ENCODE measurements at places on chromosomes 11 and 22.

DNA sequence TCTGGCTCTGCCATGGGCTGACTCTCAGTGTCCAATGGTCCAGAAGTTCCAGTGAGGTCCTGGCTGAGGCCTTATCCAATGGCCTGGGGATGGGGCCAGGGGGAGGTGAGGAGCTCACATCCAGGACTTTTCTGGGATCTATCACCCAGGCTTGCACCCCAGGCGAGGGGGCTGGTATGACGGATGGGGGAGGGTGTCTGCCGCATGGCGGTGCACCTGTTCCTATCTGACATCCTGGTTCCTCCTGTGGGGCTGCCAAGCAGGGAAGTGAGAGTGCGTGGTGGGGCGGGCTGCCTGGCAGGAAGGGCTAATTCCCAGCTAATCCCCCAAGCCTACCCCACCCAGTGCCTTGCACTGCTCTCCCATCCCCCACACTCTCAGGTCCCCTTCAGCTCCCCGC, 102.1 kb downstream of the NECTIN1 start:
- no peak for DNase-seq

DNA sequence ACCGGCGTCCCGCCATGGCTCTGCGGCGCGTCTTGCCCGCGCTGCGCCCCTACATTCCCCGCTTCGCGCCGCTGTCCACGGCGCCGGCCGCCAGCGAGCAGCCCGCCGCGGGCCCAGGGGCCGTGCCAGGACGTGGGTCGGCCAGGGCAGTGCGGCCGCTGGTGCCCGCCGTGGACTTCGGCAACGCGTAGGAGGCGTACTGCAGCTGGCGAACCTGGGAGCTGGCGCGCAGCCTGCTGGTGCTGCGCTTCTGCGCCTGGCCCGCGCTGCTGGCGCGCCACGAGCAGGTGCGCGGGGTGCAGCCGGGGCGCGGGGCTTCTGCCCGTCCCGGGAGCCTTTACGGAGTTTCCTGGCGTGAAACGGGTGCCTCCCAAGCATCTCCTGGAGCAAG, 20.1 kb downstream of the DGCR6L start:
- DNase-seq: no peak

- no peak for DNase-seq
Observed at GRCh38 chr11:64316672-64317324, 561 bp downstream of the TRMT112 start.

GRCh38 chr11:102220728-102221467, 96.4 kb upstream of the BIRC3 start:
- DNase-seq: no peak

GRCh38 chr11:44622721-44623258, 57.3 kb downstream of the CD82 start:
- no peak for DNase-seq

DNA sequence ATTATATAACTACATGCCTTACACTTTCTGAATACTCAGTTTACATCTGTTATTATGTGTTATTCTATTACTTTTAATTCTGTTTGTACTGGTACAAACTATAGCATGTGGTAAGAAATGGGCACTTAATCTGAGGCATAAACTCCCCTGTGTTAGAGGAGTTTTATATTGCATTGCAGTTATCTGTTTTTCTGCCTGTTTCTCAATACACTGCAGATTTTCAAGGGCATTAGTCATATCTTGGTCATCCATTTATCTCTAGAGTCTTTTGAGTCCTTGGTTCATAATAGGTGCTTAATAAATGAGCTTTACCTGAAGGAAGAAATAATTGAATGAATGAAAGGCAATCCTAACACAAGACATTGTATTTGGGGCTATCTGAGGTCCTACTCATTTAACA, 182.9 kb upstream of the CTSC start:
- DNase-seq: no peak

DNA sequence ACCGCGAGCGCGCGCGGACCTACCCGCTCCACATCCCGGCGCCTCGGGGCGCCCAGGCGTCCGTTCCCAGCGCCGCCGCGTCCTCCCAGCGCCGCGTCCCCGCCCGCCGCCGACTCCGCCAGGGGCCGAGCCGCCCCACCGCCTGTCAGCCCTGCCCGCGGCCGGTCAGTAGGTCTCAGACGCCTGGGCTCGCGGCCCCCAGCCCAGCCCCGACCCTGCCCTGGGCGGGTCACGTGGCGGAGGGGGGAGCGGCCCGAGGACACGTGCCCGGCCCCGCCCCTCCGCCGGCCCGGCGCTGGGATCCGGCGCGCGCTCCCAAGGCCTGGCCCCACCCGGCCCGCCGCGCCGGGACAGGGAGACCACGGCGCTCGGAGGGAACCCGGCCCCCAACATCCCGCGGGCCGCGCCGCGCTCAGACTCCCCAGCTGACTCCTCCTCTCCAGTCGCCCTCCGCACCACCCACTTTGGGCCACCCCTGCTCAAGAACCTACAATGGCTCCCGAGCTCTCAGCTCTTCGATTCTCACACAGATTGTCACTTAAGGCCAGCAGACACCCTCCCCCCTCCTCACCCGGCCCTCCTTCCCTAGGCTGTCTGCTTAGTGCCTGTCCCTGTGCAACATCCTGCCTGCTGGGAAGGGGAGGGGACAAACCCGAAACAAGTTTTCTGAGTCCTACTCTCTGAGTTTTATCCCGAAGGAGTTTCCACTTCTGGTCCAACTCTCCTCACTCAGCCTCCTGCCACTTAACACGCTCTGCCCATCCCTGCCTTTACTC, at the start of gene RAB3IL1:
RAB3IL1 (minus strand) TSS at position 233 of the 776 bp plus-strand sequence; CDS start at position 34, 199 bp downstream.
- peak; percentile 73 for DNase-seq

- no peak for DNase-seq
Observed at GRCh38 chr11:33976495-33977199, 74.9 kb upstream of the CAPRIN1 start.

DNA sequence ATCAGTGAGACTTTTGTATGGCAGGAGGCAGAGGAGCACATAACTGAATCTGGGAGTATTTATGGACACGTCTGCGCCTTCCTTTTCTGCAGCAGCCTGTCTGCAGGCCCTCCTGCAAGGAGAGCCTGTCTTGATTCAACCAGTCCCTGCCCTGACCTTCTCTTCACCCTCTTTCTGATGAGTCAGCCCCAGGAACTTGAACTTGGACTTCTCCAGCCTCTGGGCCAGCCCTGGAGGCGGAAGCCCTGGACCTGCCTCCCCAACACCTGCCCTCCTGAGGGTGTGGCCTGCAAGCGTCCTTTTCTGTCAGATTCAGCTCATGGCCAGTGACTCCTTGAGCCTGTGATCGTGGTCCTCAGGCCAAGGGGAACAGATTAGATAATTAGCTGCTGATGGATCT, 20.0 kb downstream of the DAGLA start:
- DNase-seq: no peak

DNA sequence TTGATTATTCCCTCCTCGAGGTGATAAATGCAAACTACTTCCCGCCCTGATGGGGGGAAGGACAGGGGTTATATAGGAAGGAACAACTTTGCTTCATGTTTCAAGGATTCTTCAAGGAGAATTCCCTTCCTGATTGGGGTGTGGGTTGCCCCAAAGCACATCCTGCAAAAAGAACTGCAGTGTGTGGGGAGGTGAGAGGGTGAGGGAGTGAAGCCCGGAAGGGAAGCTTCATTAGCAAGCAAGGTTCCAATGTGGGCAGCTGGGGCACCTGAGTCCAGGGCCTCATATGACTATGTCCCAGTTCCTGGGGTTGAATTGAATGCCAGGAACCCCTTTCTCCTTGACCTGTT, 326.0 kb downstream of the MN1 start:
- DNase-seq: no peak

DNA sequence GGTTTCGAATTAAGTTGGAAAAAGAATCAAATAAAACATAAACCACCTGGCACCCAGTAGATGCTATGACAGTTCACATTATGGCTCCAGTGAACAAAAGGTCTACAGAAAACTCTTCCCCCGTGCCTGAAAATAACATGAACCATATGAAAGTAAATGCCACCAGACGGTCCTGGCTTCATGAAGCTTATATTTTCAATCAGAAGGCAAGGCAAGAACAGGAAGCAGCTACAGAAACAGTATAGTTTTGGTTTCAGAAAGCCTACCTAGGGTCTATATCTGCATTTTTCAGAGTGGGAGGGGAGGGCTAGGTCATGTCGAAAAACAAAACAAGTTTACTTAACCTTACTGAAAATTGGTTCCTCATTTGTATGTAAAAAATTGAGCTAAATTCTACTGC, 9.8 kb downstream of the RAB30 start:
- DNase-seq: no peak

DNA sequence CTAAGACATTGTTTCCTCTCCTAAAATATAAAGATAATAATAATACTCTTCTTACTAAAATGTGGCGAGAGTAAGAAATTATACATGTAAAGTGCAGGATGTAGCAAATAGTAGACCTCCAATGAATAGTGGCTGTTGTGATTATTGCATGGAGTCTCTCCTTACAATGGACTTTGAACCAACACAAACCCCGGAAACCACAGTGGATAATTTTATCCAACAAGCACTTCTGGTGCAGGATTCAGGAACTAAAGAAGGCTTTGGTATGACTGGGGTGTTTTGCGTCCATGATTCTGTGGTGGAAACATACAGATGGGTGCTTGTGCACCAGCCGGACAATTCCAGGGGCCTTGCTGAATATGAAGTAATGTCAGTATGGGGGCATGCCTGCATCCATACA, 146.4 kb upstream of the UBASH3B start:
- no peak for DNase-seq

DNA sequence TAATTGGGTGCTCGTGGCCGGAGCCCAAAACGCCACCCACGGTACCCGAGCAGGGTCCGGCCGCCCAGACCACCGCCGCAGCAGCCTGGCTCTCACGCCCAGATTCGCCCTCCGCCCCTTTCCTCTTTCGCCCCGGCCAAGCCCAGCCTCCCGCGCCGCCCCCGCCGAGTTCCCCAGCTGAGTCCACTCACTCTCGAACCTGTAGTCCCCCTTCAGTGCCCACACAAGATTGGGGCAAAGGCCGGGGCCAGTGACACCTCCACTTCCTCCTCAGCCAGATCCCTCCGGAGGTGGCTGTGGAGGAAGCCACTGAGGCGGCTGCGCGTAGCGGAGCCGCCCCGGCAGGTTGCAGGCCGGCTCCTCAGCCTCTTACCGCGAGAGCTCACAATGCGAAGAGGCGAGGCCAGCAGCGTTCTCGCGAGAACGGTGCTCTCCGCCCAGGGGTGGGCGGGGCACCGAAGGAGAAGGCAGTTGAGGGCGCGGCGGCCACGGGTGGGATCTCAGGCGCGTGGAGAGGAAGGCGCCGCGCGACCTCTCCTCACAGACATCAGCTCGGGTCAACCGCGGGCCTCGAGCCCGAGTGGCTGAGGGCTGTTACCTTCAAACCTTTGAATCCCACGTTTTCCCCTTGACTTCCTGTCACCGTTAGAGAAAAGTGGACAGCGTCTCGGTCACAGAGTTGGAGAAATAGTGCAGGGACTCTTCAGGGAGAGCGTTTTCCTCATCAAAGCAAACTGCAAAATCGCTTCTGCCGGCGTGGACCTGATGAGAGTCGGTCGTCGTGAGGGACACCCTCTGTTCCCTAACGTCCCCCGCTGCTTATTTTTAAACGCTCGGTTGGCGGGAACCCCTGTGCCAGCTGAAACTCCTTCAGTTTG, at the start of gene BTBD10:
BTBD10 (minus strand) TSS at position 322 of the 878 bp plus-strand sequence. CDS start 18,098 bp downstream, outside the sequence.
- peak; percentile 92 for DNase-seq

- DNase-seq: no peak
Observed at GRCh38 chr11:93480256-93480655, 62.9 kb downstream of the SMCO4 start.

- DNase-seq: no peak
Observed at GRCh38 chr11:59281177-59281576, 68.5 kb upstream of the MPEG1 start.

DNA sequence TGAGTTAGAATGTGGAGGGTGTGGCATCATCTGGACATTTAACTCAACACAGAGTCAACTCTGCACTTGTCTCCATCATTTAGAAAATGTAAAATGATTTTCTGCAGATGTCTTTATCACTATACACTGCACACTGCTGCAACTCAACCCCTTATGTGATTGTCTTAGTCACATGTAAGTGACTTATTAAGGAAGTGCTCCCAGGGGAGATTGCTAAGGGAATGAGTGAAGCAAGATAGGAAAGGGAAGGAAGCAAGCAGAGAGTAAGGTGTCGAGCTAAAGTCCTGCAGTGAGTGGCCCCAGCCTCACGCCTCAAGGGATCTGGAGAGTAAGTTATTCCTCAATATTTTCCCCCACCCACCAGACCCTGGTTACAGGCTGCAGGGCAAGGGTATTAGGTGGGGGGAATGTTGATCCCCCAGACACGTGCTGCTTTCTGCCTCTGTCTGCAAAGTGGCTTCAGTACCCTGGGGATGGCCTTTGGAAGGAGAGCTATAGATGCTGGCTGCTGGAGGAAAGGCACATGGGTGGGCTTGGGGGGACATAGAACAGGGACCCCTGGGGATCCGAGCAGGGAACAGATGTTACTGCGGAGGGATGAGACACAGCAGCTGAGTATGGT, 7.2 kb upstream of the CBX6 start:
- DNase-seq: no peak

- DNase-seq: no peak
Observed at GRCh38 chr11:129610125-129610524, 205.5 kb upstream of the TMEM45B start.

DNA sequence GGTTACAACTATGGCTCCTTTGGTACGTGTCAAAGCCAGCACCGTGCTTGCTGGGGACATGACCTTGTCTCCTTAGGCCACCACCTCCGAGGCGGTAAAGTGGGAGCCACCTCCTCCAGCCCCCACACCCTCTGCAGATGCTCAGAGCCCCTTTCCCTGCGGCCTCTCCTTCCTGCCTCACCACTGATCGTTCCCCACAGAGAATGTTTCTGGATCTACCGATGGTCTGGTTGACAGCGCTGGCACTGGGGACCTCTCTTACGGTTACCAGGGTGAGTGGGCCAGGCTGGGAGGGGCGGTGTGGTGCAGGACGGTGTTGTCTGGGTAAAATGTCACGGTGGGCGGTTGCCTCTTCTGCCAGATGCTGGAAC, 8.9 kb downstream of the SIDT2 start:
- no peak for DNase-seq

DNA sequence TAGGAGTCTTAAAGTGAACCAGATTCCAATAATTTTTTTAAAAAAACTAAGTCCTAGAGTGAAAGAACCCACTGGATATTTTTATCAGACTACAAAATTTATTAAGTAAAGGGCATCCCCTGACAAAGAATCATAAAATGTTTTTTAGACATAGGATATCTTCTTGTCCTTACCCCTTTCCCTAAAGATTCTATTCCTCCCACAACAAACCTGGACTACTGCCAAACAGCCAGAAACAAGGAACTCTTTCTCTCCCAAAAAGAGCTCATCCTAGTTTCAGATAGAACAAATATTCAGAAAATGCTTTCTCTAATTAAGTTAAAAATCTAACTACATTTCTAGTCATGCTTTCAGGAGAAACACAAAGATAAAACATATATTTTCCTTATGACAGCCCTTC, 327.1 kb downstream of the FAM181B start:
- DNase-seq: no peak

- no peak for DNase-seq
Observed at GRCh38 chr11:131378931-131379330, 8.5 kb downstream of the NTM start.
